ENCODE measurements at places on chromosomes 5 and 9.

- no peak for DNase-seq
Measured at GRCh38 chr5:120463991-120464626, at the start of gene PRR16. TSS of gene PRR16 (plus strand) at chr5:120464300.

GRCh38 chr5:38284384-38284783, 26.0 kb downstream of the EGFLAM start:
- no peak for DNase-seq

DNA sequence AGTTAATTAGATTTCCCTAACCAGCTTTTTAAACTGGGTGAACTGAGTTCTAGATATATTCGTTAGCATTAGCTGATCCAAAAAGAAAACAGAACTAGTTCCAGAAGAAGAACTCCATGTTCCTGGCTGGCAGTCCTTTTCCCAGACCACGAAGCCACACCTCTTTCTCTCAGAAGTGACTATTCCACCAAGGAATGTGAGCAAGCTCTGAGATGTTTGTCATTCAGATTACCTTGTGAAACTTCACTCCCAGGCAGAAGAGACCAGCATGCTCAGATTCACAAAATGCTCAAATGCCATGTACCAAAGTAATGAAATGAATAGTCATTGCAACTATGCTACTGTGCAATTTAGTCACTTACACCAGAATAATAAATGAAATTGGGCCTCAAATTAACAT, 4.4 kb upstream of the SSBP2 start:
- no peak for DNase-seq

DNA sequence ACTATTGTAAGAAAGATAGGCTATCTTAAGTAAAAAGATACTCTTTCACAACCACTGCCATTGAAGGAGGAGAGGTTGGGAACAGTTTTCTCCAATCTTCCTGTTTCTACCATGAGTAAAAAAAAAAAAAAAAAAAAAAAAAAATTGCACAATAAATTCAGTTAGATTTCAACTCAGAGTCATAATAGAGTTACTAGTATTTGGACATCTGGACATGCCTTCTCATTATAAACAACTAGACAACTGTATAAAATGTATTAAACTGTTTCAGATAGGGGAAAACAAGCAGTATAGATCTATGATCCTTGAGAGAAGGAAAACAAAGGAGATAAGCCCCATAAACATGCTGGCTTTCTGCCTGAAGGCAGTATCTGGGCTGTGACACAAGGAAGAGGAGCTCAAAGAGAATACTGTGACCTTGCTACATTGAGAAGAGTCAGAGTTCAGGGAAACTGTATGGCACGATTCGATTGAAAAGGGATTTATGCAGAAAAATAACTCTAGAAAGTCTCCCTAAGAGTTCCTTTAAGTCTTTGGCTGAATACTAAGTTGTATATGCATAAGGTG, 249.2 kb upstream of the POU5F2 start:
- peak; percentile 5 for DNase-seq

DNA sequence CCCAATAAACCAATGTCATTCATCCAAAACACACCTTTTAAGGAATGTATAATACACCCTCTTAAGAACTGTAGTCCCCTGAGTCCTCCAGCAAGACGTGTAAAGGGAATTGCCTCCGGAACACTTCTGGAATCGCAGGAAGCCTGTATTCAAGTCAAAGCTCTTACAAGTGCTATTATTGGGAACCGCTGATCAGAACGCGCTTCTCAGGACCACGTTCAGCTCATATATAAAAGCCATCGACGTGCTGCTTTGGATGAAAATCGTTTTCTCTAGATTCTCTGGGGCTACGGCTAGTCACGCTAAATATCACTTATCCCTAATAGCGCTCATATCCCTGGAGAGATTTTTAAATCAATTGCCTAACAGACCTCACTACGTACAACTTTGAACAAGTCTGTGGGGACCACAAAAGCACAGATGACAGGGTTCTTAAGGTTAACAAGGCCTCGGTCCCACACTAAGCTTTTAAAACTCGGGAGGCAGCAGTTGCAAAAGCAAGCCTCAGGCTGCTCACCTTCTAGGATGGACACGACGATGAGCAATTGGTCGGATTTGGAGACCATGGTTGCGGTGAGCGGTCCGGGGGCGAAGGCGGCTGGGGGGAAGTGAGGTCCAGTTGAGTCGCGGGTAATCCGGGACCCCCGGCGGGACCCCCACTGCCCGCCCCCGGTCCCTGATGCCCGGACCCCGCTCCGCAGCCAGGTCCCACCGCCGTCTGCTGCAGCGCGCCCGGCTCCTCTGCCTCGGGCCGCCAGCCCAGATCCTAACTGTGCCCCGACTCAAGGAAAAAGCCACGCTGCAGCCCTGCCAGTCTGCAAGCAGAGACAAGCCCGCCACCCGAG, 548 bp downstream of the CEP120 start:
- peak; percentile 32 for DNase-seq

- no peak for DNase-seq
Measured at GRCh38 chr5:159955056-159955624, 38.9 kb downstream of the ADRA1B start.

DNA sequence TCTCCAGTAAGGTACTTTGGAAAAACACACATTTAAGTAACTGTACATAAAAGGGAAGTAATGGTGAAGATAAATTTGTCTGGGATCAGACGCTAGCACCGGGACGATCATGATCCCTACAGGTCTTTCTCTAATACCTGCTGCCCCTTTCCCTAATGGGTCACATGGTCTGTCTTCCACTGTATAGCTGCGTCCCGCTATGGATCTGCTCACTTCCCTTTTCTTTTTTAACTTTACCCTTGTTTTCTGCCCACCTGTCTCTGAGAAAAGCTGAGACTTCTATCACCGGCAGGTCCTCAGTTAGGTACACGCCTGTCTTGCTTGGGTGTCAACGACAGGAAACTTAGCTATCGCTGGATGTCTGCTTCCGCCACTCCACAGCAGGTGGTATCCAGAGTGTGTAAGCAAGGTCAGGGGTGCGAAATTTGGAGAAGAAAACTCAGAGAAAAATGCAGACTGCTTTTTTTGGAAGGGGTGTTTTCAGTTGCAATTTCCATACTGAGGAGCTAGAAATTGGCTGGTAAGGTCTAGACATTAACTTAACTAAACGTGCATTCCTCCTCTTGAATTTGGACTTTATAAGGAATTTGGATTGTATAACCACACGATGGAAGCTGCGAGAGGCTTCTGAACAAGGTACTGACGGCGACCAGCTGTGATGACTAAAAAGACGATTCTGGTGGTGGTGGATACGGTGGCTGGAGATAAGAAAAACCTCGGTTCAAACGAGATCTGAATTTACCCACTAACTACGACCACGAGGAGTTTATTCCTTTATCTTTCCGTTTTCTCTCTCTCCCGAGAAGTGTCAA, 1.1 kb upstream of the ICE1 start:
- DNase-seq, result peak; percentile 38

- DNase-seq, result peak; percentile 15
Measured at GRCh38 chr9:95167998-95168397, 149.5 kb downstream of the FANCC start.

GRCh38 chr5:20056933-20057332, 68.9 kb upstream of the CDH18 start:
- no peak for DNase-seq
